ENCODE measurements at places on chromosomes 5 and 9.

DNA sequence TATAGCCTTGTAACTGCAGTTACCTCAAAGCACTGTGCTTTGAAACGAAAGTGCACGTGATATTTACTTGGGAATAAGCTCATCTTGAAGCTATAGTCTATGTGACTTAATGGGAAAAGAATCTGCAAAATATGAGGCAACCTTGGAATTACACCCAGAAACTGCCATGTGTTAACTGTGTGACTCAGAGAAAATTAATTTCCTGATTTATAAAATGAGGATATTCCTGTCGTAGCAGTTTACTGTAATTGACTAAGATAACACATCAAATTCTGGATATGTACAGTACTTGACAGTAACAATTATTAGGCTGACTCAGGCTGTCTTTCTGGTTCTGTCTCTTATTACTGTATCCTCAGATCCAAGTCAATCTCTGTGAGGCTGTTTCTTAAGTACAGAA is 1079.9 kb upstream of the ACO1 start:
- DNase-seq, result no peak

DNA sequence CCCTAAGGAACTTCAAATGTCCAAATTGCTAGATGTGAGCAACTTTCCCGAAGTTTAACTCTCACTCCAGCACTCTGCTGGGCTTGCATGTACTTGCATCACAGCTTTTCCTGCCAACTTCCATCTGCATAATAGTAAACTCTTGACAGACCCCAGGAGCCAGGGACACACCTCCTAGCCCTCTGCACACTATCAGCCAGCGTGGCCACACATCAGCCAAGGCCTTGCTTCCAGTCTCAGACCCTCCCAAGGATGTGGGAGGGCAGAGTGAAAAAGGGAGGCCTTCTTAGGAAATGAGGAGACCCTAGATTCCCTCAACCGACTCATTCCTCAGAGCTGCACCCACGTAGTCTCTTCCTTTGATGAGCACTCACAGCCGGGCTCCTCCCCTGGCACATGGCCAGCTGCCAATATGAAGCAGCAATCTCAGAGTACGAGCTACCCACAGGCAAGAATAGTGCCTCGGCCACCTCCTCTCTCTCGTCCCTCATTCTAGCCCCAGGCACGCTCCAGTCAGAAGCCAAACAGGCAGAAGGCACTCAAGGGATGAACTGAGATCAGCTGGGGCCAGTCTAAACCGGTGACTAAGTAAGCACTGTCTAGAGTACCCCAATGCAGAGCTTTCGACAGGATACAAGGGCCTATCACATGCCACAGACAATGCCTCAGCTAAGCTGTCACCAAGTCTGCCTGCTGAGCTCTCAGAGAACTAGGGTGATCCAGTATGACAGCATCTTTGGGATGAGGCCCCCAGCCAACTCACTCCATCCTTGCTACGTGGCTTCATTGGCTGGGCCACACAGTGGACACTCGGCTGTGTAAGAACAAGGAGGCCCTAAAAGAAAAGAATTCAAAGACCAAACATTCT is 2.3 kb downstream of the P4HA2 start:
- no peak for DNase-seq

DNA sequence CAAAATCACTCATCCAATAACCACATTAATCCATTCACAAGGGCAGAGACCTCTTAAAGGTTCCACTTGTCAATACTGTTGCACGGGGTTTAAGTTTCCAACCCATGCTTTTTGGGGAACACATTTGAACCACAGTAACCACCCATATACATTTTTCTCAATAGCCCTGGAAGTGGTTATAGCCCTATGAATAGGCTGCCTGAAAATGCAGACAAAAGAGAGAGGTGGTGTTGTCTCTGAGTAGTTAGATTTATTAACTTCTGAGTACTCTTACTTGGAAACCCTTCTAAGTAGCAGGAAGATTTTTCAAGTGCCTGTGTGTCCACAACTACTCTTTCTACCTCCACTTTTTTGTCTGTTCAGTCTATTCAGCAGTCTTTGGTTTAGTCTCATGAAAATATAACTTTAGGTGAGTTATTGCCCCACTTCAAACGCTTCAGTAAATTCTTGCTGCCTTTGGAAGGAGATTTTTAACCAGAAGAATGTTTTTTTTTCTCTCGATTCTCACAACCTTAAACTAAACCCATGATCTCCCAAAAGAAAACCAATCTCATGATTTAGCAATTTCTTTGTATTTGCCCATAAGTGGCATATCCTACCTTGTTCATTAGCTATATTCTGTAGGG is 42.6 kb downstream of the ARHGEF28 start:
- DNase-seq, result no peak

DNA sequence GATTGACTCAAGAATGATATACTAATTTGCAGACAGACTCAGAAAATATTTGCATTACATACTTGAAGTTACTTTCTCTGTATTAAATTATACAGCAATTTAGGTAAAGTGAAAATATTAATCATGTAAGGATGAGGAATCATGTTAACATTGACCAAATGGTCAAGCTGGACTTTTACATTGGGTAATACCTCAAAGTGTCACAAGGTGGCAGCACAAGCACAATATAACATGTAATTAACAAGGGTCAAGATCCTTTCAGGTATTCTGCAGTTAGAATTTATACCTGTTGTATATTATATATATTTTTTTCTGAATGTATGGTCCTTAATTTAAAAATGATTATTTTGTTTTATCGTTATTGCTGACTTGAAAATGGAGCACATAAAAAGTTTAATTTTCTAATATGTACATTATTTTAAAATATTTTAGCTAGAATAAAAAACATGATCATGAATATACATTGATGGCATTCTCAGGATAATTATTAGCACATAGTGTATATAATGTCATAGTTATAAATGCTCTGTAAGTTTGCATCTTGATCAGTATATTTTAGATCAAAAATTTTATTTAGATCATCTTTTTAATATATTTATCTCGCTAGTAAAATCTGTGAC is 8.6 kb downstream of the HAPLN1 start:
- no peak for DNase-seq

DNA sequence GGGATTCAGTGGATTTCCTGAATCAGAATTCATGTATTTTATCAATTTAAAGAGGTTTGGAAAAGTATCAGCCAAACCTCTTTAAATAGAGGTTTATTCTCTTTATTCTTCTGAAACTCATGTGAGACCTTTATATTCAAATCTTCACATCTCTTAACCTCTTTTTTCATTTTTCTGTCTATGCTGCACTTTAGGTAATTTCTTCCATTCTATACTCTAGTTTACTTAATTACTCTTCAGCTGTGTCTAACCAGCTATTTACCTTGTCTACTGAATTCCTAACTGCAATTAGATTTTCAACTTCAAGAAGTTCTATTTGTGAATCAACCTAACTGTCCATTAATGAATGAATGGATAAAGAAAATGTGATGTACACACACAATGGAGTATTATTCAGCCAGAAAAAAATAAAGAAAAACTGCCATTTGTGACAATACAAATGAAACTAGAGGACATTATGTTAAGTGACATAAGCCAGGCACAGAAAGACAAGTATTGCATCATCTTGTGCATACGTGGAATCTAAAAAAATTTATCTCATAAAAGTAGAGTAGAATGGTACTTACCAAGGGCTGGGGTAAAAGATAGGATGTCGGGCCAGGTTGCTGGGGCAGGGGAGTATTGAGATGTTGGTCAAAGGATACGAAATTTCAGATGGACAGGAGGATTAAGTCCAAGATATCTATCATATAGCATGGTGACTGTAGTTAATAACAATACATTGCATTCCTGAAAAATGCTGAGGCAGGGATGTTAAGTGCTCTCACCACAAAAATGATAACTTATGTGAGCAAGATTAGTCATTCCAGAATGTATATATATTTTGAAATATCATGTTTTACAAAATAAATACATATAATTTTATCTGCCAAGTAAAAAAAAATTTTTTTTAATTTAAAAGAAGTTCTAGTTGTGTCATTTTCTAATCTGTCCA is 129.5 kb upstream of the LRRTM2 start:
- DNase-seq, result no peak

DNA sequence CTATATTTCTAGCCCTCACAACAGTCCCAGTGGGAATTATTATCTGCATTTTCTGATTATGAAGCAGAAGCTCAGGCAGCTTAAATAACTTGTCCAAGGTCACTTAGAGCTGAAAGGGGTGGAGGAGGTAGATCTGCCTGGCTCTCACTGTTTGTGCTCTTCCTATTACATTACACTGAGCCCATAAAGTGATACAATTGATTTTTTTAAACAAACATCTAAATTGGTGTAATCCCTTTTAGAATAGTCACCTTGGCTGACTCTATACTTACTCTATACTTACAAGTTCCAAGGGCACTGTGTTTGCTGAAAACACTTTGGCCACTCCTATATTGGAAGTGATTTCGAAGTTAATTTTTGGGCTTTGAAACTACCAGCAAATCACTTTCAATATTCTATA is 144.7 kb downstream of the APBA1 start:
- DNase-seq, result no peak

- DNase-seq, result no peak
Measured at GRCh38 chr5:132268769-132269551, 11.5 kb downstream of the PDLIM4 start.

- no peak for DNase-seq
Measured at GRCh38 chr5:9316733-9317132, 229.1 kb downstream of the SEMA5A start.

DNA sequence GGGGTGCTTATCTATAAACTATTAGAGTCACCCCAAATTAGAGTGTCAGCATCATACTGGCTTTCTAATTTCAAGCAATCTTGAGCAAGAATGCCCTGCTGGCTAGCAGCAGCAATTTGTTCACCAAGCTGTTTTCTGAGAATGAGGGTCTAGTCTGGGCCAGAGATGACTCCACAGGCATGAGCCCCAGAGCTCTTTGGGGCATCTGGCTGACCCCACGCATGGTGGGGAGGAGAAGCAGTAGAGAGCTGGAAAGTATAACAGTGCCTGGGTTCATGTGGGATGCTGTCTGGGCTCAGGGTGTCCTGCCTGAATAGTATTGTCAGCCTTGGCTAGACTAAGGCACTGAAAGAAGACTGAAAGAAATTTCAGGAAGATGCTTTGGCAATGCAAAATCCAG is 64.9 kb downstream of the C6 start:
- DNase-seq, result no peak

- DNase-seq, result no peak
Measured at GRCh38 chr9:136576269-136576626, 30.4 kb upstream of the NOTCH1 start.

Measured in HL-60 (cell line).